ENCODE measurements at places on chromosomes 1 and 21. TPM values are rescaled to one million over a fixed set of nuclear protein-coding genes. Genes with fewer than 3 reads are reported as not detected.

SLC25A34 gene
- 0.14 TPM for total RNA-seq

MCOLN2 gene
- total RNA-seq, result 0.78 TPM

CNR2 gene
- total RNA-seq, result not detected

EXTL1 gene
- total RNA-seq, result not detected

SSBP3 gene
- total RNA-seq, result 4.7 TPM

C21orf91 gene
- total RNA-seq, result 8.3 TPM

GUCA2A gene
- not detected for total RNA-seq

LCE2B gene
- total RNA-seq, result not detected

BRDT gene
- not detected for total RNA-seq

PTPN7 gene
- not detected for total RNA-seq

S100A3 gene
- 9.0 TPM for total RNA-seq

S100A1 gene
- total RNA-seq, result not detected

SOX13 gene
- total RNA-seq, result 14.2 TPM

LCE6A gene
- total RNA-seq, result not detected

All from airway epithelial cell (primary cell).